ENCODE measurements at places on chromosomes 4 and X.
A peak's percentile ranks its signal among the peaks of the same experiment; 100 is the strongest.

GRCh38 chr4:146165221-146165620 is 10.3 kb upstream of the LSM6 start:
- DNase-seq: no peak

GRCh38 chr4:174581901-174582300 is 59.6 kb upstream of the HPGD start:
- DNase-seq: no peak

- DNase-seq: no peak
Observed at GRCh38 chrX:31006027-31006426, 65.8 kb downstream of the FTHL17 start.

- no peak for DNase-seq
Observed at GRCh38 chr4:158771776-158772175, 3.0 kb downstream of the FNIP2 start.

GRCh38 chr4:123835831-123836590 is 439.4 kb downstream of the SPRY1 start:
- DNase-seq: no peak

DNA sequence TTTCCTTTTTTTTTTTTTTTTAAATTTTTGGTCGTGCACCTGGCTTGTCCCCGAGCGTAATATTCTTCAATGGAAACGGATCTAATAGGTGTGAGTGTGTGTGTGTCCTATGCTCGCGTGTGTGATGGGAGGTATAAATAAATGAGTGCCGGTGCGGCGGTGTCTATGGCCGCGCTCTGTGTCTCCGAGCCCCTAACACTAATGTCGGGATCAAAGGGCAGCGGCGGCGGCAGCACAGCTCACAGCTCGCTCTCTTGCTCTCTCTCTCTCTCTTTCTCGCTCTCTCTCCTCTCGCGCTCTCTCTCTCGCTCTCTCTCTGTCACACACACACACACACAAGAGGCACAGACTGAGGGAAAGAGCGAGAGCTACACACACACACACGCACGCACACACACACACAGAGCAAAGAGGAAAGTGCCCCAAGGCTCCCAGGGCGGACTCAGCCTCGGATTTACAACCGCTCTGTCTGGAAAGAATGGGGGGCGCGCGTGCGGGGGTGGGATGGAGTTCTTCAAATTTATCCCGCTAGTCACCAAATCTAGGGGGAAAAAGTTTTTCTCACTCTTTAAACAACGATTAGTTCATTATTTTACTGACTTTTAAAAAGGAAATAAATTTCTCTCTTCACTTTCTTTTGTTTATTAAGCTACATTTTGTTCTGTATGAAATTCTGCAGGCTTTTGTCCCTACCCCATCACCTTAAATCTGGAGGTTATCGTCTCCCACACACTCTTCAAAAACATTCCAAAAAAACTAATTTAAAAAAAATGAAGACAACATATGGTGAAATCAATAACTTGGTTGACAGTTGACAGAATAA is at the start of gene ZNF827:
ZNF827 (minus strand) TSS at position 206 of the 823 bp plus-strand sequence. CDS start 416 bp downstream, outside the sequence.
- peak; percentile 65 for DNase-seq

GRCh38 chrX:45986971-45987370 is 558.2 kb downstream of the ZNF674 start:
- DNase-seq: no peak

GRCh38 chr4:41692717-41693345 is 55.7 kb downstream of the PHOX2B start:
- peak; percentile 70 for DNase-seq

DNA sequence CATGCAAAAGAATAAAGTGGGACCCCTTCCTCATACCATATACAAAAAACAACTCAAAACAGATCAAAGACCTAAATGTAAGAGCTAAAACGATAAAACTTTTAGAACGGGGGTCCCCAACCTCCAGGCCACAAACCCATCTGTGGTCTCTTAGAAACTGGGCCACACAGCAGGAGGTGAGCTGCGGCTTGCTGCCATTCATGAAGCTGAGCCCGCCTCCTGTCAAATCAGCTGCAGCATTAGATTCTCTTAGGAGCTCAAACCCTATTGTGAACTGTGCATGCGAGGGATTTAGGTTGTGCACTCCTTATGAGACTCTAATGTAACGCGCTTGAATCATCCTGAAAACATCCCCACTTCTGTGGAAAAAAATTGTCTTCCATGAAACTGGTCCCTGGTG is 7.0 kb upstream of the GATA1 start:
- no peak for DNase-seq

DNA sequence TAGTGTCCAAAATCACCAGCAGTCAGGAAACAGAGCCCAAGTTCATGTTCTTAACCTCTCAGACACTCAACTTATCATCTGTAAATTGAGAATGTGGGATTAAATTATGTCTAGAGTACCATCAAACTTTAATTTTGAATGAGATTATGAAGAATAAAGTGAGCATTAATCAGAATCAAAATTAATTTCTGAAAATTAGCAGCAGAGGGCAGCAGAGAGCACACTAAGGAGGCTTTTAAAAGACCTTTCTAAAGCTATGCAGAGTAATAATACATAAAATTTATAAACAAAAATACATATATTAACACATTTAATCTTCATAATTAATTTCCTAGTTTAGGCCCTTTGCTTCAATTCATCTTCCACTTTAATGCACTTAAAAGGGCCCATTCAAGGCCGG is 7.1 kb downstream of the TASL start:
- DNase-seq: peak; percentile 30

DNA sequence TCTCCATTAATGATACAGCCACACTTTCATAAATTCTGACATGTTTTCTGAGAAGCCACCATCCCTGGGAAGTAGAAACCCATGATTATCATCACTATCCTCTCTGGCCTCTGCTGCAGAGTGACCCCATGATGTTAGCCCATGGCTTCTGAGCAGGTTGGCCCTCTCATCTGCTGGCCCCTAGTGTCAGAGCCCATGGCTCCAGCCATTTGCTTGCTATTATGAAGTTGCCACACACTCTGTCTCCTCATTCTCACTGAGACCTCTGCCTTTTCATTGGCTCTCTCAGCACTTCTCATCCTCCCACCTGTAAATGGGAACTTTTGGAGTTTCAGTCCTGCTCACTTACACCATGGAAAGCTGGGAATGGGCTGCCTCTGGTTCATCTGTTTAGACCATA is 192.7 kb downstream of the GASK1B start:
- DNase-seq: no peak

DNA sequence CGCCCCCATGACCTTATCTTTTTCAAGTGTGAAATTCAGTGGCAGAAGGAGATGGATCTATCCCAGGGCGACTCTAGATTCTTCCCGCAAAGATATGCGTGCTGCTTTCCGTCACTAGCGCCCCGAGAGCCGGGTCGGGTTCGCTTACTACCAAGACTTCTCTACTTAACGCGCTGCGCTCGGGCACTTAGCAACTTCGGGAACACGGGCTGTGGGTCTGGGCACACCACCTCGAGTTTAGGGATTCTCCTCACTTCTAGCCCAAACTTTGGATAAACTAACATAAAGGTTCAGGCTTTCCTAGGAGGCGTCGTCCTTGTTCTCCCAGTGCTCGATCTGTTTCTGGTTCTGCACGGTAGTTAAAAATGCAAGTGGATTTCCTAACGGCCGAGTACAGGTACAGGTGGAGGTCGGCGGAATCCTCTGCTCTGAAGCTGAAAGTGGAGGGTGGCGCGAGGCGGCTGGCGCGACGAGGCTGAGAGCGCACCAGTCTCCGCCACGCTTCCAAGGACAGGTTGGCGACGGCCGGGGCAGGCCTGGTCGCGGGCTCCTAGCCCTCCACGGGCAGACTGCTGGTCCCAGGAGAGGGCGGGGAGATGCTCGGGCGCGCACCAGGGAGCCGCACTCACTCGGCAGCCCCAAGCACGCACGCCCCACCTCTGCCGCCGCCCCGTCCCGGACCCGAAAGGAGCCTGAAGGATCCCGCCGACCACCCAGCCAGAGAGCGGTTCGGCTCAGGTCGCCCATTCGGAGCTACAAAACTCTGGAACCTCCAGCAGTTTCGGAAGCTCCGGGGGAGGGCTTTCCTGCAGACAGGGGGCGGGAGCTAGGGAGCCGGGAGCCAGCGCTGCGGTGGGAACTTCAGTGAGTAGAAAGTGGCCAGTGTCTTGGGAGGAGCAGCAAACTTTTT is 100.8 kb upstream of the TENM3 start:
- DNase-seq: no peak

GRCh38 chrX:64975491-64975890 is 759 bp downstream of the ZC4H2 start:
- peak; percentile 76 for DNase-seq

DNA sequence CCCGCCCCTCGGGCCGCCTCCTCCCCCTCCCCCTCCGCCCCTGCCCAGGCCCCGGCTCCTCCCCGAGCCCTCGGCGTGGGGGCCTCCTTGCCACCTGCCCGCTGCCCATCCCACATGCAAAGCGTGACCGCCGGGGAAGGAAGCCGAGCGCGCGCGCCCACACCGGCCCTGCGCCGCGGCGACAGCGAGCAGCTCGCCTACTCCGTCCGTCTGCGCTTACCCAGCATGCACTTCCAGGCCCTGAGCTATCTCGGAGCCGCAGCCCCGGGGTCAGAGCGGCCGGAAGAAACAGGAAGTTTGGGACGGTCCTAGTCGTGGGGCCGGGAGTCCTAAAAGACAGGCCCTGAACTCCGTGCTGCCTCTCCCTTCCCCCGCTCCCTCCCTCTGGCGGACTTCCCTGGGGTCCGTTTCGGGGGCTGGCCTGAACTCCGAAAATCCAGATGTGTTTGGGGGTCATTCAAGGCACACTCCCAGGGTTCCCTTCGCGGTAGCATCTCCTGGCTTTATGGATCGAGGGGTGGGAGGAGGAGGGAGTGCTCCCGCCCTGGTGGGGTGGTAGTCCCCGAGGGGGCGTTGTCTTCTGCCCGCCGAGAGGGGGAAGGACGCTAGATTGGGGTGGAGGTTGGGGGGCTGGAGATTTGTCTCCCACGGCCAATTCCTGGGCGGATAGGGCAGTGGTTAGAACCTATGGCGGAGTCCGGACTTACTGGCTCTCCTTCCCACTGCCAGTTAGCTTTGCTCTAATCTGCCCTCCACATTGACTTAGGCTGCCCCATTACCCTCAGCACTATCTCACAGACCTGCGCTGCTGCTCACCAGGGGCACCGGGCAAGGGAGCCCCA is 25.0 kb upstream of the BCORL1 start:
- DNase-seq: peak; percentile 86

DNA sequence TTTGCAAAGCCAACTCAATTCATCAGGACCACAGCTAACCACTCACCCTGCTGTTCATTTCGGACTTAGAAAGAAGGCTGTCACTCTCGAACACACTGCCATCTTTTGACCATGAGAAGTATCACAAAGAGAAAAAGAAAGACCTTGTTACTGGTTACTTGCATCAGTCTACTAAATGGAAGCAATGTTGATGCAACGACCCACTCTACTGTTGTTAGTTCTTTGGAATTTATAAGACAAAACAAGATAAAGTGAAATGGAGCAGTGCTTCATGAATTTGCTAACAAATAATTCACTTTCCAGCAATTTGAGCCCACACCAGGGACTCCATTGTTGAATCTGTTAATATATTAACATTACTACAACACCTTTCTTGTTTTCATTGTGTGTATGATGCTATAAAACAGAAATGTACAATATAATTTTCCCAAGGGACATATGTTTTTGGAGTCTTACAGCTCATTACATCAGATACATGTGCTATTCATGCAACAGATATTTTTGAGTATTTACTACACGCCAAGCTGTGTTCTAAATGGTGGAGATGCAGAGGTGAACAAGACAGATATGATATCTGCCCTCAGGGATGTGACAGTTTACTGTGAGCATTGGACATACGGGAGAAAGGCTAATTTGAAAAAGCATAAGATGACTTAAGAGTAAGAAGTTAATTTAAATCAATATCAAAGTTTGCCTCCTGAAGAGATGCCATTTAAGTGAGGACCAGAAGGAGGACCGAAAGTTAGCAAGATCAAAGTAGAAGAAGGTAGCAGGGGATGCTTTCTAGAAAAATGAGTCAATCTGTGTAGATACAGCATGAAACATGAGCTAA is 87.2 kb downstream of the AREG start:
- DNase-seq: peak; percentile 14

GRCh38 chr4:48085821-48086589 is 48.0 kb downstream of the TXK start:
- no peak for DNase-seq

- no peak for DNase-seq
Observed at GRCh38 chrX:107704181-107704580, 71.4 kb downstream of the TSC22D3 start.

- no peak for DNase-seq
Observed at GRCh38 chr4:87844452-87844851, 11.7 kb downstream of the MEPE start.

DNA sequence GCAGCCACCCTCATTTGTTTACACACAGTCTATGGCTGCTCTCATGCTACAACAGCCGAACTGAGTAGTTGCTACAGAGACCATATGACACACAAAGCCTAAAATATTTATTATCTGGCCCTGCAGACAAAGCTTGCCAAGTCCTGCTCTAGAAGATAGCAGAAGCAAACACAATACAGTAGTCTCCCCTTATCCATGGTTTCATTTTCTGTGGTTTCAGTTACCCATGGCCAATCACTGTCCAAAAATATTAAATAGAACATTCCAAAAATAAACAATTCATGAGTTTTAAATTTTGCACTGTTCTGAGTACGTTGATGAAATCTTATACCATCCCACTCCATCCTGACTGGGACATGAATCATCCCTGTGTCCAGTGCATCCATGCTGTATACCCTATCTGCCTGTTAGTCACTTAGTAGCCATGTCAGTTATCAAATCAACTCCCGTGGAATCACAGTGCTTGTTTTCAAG is 40.2 kb upstream of the ZNF81 start:
- DNase-seq: no peak

DNA sequence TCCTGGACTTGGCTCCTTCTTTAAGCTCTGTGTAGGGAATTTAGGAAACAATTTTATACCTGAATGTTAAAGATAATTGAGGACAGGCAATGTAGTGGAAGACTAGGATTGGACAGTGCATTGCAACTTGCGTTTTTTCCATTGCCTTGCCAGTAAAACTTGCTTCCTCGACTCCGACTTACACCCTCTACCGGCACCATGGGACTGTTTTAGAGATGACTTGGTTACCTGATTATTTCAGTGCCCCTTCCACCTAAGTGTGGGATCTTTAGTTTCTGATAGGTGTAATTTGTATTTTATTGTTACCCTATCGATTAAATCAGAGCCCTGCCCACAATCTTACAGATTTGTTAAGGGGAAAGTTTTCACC is 1.2 kb downstream of the PRPS1 start:
- DNase-seq: peak; percentile 4

DNA sequence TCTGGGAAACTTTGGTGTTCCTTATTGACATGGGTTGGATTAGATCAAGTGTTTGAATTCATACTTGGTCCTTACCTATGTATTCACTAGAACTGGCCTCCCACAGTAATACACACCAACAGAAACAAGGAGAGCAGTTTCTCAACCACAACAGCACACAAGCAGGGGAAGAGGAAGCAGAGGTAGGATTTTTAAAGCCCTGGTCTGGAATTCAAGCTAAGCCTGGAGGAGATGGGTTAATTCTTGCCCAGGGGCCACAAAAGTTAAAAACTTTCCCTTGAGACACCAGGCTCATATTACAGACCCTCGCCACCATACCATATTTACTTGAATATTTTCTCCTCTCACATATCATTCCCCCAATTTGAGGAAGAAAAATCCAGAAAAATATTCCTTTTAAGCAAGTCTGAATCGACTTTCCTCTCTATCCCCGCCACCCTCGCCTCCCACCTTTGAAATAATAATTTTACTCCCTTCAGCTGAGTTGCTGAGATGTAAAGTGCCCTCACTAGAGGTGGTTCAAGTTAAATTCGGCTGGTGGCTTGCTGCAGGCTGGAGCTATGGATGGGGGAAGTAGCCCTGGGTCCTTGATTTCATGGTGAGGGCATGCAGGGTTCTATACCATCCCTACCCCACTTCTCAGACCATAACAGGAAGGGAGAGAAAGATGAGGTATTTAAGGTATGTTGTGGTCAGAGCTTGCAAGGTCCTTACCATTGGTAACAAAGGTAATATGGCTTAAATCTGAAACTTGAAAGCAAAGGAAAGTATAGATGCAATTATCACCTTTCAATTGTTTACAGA is 440.2 kb downstream of the INPP4B start:
- peak; percentile 90 for DNase-seq
